ENCODE measurements at places on chromosomes 3 and 15.

- no peak for DNase-seq
Measured at GRCh38 chr15:52540374-52541012, 11.8 kb upstream of the MYO5A start.

GRCh38 chr3:52343946-52344600 lies 28.0 kb downstream of the DNAH1 start:
- no peak for DNase-seq

- no peak for DNase-seq
Measured at GRCh38 chr15:40931300-40932142, 2.4 kb downstream of the DLL4 start.

DNA sequence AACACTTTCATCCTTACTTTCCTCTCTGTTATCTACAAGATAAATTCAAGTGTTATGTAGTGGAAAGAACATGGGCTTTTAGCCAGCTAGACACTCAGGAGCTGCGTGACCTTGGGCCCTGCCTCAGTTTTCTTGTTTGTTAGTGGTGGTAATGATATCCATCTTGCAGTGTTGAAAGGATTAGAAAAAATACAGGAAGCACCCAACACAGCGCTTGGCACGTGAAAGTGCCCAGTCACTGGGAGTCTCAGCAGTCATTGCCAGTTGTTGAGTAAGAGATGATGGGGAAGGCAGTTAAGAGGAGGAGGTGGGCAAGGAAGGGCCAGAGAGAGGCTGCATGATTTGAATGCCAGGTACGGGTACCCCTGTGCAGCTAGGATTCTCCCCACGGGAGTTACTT lies 5.3 kb downstream of the PDIA5 start:
- no peak for DNase-seq

GRCh38 chr3:129530251-129530791 lies 1.9 kb downstream of the RHO start:
- DNase-seq, result no peak

DNA sequence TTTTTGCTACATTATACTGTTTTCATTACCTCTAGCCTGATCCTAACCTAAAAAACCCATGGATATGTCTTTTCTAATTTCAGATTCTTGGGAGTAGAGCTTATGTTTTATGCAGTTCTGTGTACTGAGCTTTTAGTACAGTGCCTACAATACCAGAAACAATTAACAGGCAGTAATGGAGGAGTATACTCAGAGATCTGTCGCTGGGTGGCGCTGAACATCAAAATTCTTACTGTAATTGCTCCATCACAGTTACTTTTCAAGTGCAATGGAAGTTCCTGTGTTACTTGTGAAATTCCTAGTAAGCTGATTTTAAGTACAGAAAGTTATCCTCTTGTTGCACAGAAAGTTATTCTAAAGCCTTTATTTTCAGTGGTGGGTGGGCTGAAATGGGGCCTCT lies 66.9 kb downstream of the RNF13 start:
- DNase-seq, result no peak

DNA sequence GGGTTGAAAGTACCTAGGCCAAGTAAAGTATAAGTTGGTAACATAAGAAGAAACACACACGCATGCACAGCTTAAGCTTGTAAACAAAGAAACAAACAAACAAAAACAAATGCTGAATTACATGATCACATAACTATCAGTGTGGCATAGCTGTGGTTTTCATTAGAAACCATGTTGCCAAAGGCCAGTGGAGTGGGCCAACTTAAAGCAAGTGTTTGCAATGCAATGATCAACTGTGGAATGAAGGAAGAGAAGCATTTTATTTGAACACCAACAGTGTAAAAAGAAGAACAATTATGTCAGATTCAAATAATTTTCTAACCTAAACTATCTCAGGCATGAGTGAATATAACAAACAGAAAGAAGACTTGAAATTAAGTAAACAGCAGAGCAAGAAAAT lies 199.4 kb upstream of the STRIT1 start:
- DNase-seq, result no peak

DNA sequence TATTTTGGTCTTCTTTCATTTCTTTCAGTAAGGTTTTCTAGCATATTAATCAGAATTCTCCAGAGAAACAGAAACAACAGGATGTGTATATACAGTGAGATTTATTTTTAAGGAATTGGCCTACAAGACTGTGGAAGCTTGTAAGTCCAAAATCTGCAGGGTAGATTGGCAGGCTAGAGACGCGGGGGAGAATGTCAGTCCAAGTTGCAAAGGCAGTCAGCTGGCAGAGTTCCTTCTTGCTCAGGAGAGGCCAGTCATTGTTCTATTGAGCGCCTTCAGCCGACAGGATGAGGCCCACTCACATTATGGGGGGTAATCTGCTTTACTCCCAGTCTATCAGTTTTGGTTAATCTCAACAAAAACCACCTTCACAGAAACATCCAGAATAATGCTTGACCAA lies 133.4 kb upstream of the UBE3A start:
- no peak for DNase-seq

DNA sequence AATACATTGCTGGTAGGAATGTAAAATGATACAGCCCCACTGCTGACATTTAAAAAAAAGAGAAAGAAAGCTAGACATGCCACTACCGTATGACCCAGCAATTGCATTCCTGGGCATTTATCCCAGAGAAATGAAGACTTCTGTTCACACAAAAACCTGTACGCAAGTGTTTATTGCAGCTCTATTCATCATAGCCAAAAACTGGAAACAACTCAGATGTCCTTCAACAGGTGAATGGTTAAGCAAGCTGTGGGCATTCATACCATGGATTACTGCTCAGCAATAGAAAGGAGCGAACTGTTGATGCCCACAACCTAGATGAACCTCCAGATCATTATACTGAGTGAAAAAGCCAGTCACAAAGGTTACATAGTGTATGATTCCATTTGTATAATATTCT lies 132.5 kb downstream of the MAP2K5 start:
- no peak for DNase-seq

- no peak for DNase-seq
Measured at GRCh38 chr15:63599401-63600000, 2.3 kb downstream of the FBXL22 start.

GRCh38 chr15:71752604-71753289 lies 57.6 kb upstream of the NR2E3 start:
- DNase-seq, result no peak

- DNase-seq, result peak; percentile 13
Measured at GRCh38 chr3:126197854-126198584, 17.6 kb upstream of the ALDH1L1 start.

GRCh38 chr15:57322602-57323250 lies 53.6 kb upstream of the CGNL1 start:
- no peak for DNase-seq

DNA sequence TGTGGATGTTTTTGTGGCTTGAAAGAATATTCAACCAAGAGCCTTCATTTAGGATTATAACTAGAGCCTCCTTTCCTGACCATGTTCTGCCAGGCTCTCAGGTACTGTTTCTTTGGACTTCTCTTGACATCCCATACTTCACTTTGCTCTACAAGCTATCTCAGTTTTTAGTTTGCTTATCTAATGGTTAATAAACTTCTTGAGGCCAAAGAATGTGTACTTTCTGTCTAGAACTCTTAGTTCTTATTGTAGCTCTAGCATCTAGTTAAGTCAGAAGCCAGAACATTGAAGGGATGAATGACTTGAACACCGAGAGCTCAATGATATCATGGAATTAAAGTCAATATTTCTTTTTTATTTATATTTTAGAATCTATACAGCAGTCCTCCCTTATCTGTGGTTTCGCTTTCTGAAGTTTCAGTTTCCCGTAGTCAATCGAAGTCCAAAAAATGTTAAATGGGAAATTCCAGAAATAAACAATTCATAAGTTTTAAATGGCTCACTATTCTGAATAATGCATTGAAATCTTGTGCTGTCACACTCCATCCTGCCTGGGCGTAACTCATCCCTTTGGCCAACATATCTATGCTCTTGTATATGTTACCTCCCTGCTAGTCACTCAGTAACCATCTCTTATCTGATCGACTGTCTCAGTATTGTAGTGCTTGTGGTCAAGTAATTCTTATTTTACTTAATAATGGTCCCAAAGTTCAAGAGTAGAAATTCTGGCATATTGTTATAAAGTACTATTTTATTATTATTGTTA lies 368.6 kb upstream of the RBMS3 start:
- no peak for DNase-seq

- DNase-seq, result no peak
Measured at GRCh38 chr3:24986612-24987011, 441.5 kb upstream of the RARB start.

DNA sequence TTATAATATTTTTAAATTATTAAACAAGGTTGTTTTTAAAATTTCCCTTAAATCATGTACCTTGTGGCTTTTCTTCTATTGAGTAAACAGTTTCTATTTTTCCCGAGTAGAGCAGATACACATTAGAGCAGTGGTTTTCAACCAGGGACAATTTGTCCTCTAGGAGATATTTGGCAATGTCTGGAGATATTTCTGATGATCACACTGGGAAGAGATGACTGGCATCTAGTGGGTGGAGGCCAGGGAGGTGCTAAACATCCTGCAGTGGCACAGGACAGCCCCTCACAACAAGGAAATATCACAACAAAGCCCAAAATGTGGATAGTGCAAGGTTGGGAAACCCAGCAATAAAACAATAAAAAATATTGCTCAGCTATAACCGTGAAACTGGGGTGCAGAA lies 113.0 kb upstream of the PTPRG start:
- DNase-seq, result no peak

DNA sequence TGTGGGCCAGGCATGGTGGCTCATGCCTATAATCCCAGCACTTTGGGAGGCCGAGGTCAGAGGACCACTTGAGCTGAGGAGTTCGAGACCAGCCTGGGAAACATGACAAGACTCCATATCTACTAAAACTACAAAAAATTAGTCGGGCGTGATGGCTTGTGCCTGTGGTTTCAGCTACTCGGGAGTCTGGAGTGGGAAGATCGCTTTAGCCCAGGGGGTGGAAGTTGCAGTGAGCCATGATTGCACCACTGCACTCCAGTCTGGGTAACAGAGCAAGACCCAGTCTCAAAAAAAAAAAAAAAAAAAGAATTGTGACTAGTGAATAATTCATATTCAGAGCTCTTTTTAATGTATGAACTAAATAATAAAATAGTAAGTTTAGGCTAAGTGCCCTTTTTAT lies 87.8 kb upstream of the TSEN2 start:
- no peak for DNase-seq

DNA sequence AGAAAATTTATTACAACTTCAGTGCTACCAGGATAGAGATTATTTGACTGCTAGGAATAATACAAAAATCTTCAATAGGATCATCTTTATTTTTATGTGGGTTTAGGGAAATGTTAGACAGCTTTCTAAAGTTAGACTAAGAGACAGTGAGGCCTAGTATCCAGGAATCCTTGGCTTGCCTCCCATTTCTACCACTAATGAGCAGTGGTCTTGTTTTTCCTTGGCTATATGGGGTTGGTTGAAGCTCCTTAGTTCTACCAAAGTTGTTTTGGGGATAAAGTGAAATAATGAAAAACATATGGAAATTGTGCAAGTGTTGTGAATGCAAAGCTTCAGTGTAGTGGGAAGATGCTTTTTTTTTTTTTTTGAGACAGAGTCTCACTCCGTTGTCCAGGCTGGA lies 16.8 kb downstream of the AP4E1 start:
- no peak for DNase-seq

DNA sequence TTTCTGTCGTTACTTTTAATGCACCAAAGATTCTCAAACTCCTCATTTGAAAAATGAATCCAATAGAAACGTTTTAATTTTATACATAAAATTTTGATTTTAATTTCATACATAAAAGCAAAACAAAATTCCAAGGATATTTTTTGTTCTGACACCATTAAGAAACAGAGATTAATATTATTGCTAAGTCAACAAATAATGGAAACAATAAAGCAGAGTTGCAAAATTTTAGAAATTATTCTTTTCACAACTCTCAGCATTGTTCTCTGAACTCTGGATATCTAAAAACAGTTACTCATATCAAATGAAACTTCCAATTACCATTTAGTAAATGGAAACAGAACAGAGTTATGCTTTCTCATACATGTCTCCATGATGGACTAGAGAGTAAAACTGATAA lies 260.2 kb downstream of the EPHA6 start:
- DNase-seq, result no peak

DNA sequence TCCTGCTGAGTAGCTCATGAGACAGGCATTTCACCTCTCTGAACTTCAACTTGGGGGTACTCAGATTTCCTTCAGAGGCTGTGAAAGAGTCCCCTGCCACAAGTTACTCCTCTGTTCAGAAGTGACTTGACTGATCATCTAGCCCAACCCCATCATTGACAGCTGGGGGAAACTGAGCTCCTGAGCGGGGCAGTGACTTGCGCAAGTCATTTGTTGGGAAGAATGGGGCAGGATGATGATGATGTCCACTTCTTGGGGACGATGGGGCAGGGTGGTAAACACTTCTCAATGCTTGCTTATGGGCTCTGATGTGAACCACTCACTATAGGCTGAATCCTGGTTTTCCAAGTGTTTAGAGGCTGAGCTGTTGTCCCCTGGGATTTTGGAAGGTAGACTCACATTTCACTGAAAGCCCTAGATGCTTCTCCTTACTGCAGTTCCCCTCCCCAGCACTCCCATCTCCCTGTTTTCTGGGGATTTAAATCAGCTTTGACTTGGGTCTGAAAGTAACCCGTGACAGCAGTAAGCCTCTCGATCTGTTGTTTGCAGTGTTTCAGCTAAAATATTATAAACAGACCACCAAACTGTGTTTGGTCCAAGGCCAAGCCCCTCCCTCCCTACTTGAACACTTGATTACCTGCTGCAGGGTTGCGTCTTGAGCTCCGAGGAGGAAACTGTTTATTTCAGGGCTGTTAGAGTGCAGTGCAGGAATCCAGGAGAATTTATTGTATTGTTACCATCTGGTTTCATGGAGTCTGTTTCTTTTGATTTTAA lies 25.1 kb downstream of the SMAD3 start:
- DNase-seq, result no peak

GRCh38 chr15:43920254-43920600 lies 93.4 kb downstream of the WDR76 start:
- DNase-seq, result no peak

GRCh38 chr3:5498981-5499380 lies 311.5 kb downstream of the EDEM1 start:
- no peak for DNase-seq

- no peak for DNase-seq
Measured at GRCh38 chr3:38497031-38497430, 891 bp downstream of the EXOG start.

Measured in activated naive CD8-positive, alpha-beta T cell treated with anti-CD3 and anti-CD28 coated beads, Interleukin-2, amount 50 U/mL, for 16 hours (primary cell).